ENCODE measurements at places on chromosomes 12 and 14.

DNA sequence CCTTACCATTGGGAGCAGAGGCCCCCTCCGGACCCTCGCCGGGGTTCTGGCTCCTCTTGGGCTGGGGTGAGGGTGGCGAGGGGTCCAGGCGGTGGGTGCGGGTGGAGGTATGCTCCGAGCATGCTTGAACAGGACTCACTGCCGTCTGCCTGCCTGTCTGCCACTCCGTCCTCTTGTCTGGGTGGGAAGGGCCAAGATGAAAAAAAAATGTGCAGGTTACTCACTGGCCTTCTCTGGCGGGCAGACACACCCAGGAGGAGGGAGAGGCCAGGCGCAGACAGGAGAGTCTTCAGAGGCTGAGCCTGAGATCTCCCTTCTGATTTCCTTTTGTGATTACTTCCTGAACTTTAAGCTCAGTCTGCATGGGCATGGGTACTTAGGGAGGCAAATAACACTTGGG lies 76.1 kb downstream of the STON2 start:
- DNase-seq, result no peak

DNA sequence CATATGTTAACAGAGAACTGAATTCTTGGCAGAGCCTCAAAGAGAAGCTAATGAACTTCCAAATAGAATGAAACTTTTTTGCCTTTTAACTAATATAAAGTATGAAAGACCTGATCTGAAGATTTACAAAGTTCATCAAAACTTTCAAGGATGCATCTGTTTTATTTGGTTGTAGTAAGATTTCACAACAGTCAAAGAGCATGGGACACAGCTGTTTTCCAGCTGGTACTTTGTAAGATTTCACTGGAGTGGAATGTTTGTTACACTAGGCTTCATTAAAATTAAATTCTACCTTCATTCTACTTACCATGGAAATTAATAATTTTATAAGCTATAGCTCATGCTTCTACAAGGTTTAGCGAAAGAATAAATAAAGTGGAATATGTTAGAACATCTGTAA lies 351.2 kb downstream of the SLC6A15 start:
- DNase-seq, result no peak

DNA sequence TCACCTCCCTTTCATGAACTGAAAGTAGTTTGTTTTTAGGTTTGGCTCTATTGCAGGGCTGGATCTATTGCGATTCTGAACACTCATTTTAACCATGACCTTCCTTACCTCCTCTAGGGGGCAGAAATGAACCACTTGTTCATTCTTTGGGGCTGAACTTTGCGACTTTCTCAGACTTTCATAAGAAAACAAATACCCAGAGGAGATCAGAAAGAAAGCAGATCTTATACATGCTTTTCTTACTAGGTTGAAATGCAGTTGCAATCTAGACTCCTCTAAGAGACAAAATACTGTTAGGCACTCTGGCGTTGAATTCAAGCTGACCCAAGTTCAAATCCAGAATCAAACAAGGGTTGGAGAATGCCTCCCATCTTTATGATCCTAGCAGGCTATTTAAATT lies 32.6 kb upstream of the PLEKHG3 start:
- no peak for DNase-seq

DNA sequence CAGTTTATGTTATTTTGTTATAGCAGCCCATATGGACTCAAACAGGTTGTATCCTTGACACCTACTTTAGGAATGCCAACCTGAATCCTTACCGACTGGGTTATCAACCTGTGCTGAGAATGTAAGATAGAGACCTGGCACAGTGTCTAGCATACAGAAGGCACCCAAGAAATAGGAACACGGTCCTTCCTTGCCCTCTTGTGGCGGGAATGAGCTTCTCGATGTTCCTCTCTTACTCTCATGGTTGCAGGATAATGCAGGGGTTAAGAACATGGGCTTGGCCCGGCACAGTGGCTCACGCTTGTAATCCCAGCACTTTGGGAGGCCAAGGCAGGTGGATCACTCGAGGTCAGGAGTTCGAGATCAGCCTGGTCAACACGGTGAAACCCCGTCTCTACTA lies 6.5 kb downstream of the C12orf43 start:
- DNase-seq, result no peak

GRCh38 chr14:36671149-36671548 lies 9.5 kb downstream of the PAX9 start:
- DNase-seq, result no peak

DNA sequence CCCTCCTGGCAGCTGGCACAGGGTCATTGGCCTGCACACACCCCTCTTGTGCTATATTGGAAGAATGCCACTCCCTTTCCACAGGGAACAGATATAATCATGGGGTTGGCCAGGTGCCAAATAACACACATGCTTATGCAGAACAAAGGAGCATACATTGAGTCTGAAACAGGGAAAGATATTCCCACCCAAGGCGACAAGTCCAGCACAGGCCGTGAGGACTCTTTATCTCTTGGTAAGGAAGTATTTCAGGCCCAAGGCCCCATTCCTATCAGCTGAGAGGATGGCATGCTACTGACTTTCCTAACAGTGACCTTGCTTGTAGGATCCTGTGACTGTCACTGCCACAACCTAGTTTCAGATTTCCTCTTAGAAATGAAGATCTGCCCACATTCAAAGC lies 59.0 kb upstream of the STXBP6 start:
- no peak for DNase-seq

- DNase-seq, result no peak
Measured at GRCh38 chr14:21322716-21323115, 42.8 kb downstream of the RPGRIP1 start.

- no peak for DNase-seq
Measured at GRCh38 chr12:123232472-123232806, 502 bp downstream of the MPHOSPH9 start.

GRCh38 chr12:125096894-125097293 lies 31.7 kb downstream of the AACS start:
- DNase-seq, result no peak

DNA sequence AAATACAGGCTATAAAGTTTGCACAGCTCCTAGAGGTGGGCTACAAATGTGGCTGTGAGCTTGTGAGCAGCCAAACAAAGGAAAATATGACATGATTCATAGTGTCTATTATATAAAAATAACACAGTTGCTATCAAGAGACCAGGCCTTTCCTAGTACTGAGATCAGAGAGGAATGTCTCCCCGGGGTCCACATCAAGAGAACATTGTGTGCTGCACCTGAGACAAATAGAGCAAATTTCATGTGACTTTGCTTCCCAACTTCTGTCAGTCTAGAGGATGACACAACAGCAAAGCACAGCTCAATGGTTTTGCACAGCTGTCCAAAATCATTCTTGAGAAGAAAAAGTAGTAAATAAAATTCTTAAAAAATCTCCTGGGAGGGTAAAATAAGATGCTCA lies 297.5 kb upstream of the PRKD1 start:
- no peak for DNase-seq

- no peak for DNase-seq
Measured at GRCh38 chr12:33205981-33206380, 233.6 kb downstream of the SYT10 start.

GRCh38 chr12:124368421-124369032 lies 73.6 kb downstream of the RFLNA start:
- DNase-seq, result no peak

- no peak for DNase-seq
Measured at GRCh38 chr12:6697584-6698351, 2.8 kb downstream of the PIANP start.

- no peak for DNase-seq
Measured at GRCh38 chr14:84074626-84075025, 1455.3 kb upstream of the FLRT2 start.

DNA sequence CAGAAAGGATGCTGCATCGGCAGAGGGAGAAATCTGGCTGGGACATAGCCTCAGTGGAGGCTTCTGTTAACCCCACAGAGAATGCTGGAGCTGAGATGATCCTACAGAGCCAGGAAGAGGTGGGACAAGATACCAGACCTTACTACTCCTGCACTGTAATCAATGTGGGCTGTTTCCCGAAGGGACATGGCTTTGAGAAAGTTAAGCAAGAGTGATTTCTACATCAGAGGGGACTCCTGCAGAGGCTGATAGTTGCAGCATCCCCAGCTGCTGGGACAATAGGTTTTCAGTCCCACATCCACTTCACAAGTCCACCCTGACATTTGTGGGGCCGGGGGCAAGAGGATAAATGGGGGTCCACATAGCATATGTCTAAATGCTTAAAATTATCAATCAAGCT lies 22.5 kb upstream of the CMKLR1 start:
- no peak for DNase-seq

DNA sequence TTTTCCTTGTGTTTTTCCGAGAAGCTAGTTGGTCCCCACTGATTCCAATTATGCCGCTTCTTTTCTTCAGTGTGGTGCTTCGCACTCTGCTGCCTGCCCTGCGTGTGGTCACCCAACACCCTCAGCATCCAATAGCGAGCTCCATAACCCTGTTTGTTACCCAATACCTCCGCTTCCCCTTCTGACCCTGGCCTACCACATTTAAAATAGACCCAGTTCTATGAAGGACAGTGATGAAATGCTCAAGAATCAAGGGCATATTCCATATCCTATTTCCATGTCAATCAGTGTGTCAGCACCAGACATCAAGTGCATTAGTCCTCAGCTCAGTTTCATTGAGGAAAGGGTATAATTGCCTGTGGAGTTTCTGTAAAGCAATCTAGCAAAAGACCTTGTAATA lies 9.5 kb downstream of the NDRG2 start:
- no peak for DNase-seq

DNA sequence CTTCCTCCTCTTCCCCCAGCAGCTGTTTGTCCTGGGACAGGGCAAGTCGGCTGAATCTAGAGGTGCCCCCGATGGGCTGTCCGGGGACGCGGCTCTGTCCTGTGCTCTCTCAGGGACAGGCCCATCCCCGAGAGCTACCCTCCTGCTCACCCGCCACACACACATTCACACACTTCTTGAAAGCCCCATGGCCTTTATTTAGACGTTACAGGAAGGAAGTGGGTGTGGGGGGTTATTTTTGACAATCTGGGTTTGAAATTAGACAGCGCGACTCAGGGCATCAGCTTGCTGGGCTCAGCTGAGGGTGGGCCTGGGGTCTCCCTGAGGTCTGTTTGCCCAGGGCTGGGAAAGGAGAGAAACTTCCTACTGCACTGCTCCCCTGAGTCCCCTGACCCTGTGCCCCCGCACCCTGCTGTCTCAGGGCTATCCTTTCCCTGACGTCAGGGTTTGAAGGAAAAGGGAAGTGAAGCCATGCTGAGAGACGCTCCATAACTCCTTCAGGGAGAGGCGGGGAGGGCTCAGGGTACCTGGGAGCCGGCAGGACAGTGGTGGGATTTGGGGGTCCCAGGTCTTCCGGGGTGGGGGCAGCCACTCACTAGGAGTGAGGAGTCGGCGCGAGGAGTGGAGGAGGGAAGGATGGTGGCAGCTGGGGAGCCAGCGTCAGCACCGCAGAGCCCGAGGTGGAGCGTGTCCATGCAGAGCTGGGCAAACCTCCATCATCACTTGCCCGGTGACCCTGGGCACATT lies 8.1 kb downstream of the PTPN6 start:
- DNase-seq, result no peak

DNA sequence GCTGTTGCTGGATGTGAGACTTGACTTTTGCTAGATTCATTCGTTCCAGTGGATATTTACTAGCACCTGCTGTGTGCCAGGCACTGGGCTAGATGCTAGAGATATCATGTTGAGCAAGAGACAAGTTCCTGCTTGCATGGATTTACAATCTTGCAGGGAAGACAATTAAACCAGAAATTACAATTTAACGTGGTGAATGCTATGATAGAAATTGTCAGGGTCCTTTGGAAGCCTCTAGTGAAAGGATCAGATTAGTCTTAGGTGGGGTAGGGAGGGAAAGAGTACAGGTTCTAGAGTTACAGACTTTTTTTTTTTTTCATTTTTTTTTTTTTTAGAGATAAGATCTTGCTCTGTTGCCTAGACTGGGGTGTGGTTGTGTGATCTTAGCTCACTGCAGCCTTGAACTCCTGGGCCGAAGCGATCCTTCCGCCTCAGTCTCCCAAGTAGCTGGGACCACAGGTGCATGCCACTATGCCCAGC lies 36.7 kb downstream of the SPATS2 start:
- no peak for DNase-seq

- DNase-seq, result no peak
Measured at GRCh38 chr12:64993461-64993860, 127.6 kb downstream of the WIF1 start.

- DNase-seq, result no peak
Measured at GRCh38 chr14:84657911-84658310, 872.0 kb upstream of the FLRT2 start.

GRCh38 chr14:74605531-74606223 lies 6.4 kb downstream of the LTBP2 start:
- no peak for DNase-seq

GRCh38 chr14:100907240-100907639 lies 3.7 kb upstream of the RTL1 start:
- DNase-seq, result no peak

DNA sequence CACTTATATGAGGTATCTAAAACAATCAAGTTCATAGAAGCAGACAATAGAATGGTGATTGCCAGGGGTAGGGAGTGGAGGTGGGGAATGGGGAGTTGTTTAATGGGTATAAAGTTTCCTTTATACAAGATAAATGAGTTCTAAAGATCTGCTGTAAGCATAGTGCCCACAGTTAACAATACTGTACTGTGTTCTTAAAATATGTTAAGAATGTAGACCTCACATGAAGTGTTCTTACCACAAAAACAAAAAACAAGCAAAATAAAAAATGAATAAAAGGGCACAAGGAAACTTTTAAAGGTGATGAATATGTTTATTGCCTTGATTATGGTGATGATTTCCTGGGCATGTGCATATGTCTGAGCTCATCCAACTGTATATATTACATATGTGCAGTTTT lies 211.8 kb downstream of the MSRB3 start:
- no peak for DNase-seq

- DNase-seq, result no peak
Measured at GRCh38 chr12:71838231-71838630, 1.3 kb upstream of the TBC1D15 start.
